Glutamatergic neuron (in vitro differentiated cells): ENCODE measurements at places on chromosomes 1 and 21.

DNA sequence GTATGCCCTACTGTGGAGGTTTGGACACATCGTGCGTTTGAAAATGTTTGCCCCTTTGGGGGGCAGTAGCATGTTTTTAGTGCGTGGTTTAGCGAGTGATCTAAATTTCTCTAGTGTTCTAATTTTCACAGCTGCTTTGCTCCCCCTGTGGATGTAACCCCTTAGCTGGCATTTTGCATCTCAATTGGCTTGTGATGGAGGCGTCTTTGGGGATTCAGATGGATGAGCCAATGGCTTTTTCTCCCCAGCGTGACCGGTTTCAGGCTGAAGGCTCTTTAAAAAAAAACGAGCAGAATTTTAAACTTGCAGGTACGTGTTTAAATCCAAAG lies 836 bp downstream of the CDC7 start:
- DNase-seq, result peak; percentile 37

GRCh38 chr1:207901041-207901653 lies 9.8 kb downstream of the CD34 start:
- no peak for DNase-seq

DNA sequence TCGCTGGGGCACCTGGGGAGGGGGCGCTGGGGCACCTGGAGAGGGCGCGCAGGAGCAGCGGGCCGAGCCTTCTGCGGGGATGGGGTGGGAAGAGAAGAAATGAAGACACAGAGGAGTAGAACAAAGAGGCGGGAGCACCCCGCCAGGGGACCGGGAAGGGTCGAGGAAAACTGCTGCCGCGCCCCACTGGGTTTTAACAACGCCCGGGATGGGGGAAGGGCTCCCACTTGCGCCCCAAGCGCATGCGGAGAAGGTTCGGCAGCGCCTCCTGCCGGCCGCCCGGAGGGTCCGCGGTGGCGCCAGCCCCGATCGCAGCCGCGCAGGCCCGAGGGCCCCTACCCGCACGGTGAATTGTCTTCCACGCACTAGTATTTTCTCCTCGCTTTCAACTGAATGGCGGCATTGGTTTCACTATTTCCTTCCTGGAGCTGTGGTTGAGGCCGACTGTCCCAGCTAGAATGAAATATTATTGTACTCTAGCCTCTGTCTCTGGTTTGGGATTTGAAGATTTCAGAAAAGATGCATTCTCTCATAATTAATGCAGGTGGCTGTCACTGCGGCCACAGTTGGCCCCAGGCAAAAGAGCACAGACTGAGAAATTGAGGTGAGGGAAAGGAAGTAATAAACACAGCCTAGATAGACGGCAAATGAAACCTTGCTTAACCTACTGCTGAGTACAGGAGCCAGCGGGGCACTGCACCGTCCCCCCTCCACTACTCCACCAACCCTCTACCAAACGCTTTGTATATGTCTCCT lies 57.3 kb downstream of the MAB21L3 start:
- DNase-seq, result peak; percentile 93

DNA sequence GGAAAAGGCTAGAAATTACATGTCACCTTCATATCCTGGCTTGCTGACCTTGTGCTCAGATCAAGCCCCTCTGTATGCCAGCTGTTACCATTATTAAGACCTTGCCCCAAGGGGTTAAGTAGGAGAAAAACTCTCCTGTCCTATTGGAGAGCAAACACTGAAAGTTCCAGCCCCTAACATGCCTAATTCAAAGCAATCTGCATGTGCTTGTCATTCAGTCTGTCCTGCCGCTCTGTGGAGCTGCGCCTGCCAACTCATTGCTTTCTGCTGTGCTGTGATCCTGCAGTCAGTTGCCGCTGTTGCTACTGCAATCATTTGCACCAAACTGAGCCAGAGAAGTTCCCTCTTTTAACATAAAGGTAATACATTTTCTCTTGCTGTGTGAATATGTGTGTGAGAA lies 113.4 kb downstream of the DISP1 start:
- peak; percentile 66 for DNase-seq

- no peak for DNase-seq
These were observed 404.1 kb downstream of the PTPRU start for GRCh38 chr1:29640428-29640785.

- DNase-seq, result no peak
These were observed 433.2 kb downstream of the USP25 start for GRCh38 chr21:16162953-16163352.

DNA sequence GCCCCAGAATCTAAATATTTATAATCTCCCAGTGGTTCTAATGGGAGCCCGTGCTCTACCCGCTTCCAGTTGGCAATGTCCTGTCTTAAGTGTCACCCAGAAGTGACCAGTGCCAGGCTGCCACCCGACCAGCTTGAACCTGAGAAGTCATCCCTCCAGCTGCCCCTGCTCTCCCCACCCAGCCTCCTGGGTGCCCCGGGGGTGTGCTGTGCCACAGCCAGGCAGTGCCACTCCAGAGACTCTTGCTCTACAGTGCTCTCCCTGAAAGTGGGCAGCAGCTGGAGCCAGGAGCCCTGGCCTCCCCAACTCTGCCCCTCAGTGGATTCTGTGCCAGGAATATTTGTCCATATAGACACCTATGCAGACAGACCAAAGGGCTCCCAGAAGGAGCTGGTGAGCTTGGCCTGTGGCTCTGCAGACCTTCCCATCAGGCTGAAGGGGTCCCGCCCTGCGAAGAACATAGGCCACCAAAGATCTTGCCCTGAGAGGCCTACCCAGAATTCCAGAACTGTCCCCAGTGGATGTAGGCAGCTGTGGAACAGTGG lies 9.0 kb upstream of the EPS8L3 start:
- DNase-seq, result no peak
